ENCODE measurements at places on chromosomes 16 and 17.

DNA sequence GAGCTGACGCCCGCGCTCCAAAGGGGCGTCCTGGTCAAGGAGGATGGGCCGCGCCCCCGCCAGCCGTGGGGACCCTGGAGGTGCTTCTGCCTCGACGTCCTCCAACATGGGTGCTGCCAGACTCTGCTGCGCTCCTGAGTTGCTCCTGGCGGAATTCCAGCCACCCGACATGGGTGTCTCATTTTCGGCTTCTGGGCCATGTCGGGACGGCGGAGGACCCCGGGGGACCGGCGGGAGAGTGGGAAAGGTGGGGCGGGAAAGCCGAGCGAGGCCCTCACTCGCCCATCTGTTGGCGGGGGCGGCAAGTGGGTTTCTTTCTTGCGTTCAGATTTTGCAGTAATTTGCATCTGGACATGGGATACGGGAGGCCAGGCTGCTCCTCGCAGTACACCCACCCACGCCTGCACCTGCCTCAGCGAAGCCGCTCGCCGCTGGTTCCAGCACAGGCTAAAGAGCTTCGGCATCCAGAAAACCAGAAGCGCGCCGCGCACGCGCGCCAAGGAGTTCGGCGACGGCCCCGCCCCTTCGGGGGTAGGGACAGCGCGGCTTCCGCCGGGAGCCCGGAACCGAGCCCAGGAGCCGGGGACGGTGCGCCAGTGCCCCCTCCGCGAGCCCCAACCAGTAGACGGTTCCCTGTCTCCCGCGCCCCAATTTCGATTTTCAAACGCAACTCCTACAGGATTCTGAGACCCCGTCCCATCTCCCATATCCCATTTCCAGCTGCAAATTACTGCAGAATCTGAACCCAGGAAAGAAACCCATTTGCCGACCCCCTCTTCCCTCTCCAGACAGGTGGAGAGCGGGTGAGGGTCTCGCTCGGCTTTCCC lies at the start of gene ARMC7:
Gene ARMC7, plus strand, starts transcription at position 563 of the 827 bp plus-strand sequence. CDS start 320 bp downstream, outside the sequence.
- DNase-seq: peak; percentile 93

DNA sequence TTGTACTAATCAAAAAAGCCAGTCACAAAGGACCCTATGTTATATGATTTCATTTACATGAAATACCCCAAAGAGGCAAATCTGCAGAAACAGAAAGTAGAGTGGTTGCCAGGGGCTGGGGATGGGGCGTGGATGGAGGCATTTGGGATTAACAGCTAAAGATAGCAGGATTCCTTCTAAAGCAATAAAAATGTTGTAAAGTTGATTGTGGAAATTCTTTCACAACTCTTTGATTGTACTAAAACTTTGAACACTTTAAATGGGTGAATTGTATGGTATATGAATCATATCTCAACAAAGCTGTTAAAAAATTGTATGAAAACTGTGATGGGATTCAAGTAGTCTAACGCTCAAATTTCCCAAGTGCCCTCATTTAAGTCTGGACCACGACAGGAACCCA lies 630.8 kb downstream of the MAF start:
- DNase-seq: no peak

GRCh38 chr16:13873835-13874438 lies 46.0 kb upstream of the ERCC4 start:
- DNase-seq: peak; percentile 64

- DNase-seq: no peak
Observed at GRCh38 chr16:78931678-78932077, 668.9 kb downstream of the MAF start.

GRCh38 chr17:19470530-19471261 lies 59.7 kb downstream of the RNF112 start:
- DNase-seq: no peak

DNA sequence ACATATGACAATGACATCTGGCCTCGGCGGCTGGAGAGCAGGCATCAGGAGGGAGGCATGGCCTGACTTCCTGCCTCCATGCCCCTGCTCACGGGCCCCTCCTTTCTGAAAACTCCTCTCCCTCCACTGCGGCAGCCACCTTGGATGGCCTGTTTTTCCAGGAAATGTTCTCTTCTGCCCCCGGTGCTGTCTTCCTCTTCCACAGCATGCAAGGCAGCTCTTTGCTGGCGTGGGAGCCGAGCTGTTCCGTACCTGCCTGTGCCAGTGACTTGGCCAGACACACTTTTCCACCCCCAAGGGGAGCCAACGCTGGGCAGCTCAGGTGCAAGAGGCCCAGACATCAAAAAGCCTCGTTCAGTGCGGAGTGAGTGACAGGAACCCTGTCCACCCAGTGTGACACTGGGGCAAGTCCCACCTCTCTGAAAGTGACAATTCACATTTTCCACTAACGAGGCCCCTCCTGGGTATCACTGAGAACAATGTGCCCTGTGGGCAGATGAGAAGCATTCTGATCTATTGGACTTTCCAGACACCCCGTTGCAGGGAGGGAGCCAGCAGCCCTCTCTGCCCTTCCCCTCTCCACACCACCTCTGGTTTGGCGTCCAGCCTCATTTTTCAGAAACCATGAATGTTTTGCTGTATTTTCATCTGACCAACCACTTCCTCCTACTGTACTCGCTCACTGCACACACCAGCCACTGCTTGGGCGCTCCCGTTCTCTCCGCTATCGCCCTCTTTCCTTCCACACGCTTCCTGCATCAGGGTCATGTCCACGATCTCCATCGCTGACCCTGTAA lies 31.2 kb downstream of the NSMCE1 start:
- DNase-seq: peak; percentile 48

DNA sequence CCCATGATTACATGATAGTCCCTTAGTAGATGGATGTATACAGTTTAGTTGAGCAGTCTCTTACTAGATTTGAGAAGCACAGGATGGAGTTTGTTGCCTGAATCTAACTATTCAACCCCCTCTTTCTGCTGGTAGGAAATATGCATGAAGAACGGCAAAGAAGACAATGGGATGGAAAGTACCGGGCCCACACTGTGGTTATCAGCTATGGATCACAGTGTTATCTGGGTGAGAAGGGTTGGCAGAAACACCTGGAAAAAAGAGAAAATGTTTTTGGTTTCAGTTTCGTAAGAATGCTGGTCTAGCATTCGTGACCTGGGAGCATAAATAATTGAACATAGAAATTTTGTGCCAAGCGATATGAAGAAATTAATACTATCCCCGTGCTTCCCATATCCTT lies 53.1 kb downstream of the ANKFN1 start:
- DNase-seq: no peak

DNA sequence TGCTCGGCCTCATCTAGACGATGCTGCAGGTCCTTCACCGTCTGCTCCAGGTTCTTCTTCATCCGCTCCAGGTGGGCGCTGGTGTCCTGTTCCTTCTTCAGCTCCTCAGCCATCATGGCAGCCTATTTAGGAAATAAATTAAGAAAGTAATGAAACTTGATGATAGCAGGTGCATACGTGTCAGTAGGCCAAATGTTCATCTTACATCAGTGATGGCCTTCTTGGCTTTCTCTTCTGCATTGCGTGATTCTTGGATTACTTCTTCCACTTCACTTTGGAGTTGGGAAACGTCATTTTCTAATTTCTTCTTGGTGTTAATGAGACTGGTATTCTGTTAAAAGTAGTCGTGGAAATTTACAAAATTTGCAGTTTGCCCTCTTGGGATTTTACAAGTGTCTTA lies 20.1 kb upstream of the MYH13 start:
- DNase-seq: no peak

DNA sequence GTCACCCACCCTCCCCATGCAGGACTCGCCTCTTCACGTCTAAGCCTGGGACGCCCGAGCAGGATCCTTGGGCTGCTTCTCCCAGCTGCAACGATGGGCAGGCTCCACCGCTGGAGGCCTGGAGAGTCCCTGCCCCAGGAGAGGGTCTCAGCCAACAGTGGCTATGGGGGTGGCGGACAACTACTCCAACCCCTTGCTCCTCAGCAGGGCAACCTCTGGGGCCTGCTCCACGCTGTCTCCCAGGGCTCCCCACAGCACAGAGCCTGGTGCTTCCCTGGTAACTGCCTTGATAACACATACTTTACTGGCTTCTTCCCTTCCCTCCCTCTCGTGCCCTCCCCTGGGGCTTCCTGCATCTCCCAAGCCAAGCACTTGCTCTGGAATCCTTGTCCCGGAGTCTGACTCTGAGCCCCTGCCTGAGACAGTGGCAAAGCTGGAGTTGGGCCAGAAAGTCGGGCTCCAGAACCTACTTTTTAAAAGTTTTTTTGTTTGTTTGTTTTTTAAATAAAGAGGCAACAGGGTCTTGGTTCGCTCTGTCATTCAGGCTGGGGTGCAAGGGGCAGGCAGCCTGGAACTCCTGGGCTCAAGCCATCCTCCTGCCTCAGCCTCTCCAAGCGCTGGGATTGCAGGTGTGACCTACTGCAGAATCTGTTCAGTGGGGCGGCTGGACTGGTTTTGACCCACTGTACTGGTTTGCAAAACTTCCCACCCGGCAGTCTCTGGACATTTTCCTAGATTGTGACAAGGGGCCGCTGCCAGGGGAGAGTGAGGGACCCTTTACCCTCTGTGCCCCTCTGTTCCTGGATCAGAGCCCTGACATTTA lies 99.4 kb downstream of the TNFRSF13B start:
- no peak for DNase-seq

DNA sequence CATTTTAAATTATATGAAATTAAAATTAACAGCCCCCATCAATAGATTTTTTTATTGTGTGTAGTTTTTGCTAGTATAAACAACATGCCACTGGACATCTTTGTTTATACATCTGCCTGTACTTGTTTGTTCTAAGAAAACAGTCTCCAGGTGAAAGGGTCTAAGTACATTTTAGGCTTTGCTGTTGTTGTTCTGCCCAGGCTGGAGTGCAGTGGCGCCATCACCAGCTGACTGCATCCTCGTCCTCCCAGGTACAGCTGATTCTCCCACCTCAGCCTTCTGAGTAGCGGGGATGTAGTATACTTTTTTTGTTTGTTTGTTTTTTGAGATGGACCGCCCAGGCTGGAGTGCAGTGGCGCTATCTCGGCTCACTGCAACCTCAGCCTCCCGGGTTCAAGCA lies 25.5 kb downstream of the C17orf58 start:
- no peak for DNase-seq

GRCh38 chr16:23607726-23608125 lies 11.6 kb upstream of the NDUFAB1 start:
- DNase-seq: no peak

Measured in retina (tissue), 1 donor.